Endothelial cell (in vitro differentiated cells): ENCODE measurements at places on chromosomes 7 and 10. TPM values are rescaled to one million over a fixed set of nuclear protein-coding genes. Genes with fewer than 3 reads are reported as not detected.

The VSIR gene
- total RNA-seq = 86.1 TPM

- DNase-seq = no peak
These were observed 170.2 kb upstream of the GLI3 start for GRCh38 chr7:42407021-42407710.

DNA sequence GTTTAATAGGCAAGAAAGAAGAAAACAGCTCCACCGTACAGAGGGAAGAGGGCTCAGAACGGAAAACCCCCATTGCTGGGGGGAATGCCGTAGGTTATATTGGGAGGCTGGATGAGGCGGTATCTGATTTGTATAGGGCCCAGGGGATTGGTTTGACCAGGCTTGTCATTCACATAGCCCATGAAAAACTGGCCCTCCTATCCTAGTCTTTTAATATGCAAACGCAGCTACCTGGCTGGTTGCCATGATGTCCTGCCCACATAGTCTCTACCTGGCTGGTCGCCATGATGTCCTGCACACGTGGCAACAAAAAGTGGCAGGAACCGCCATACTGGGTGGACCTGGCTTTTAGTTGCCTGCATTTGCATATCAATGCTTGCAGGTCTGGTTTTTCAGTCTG is 84.7 kb downstream of the AUTS2 start:
- no peak for DNase-seq

DNA sequence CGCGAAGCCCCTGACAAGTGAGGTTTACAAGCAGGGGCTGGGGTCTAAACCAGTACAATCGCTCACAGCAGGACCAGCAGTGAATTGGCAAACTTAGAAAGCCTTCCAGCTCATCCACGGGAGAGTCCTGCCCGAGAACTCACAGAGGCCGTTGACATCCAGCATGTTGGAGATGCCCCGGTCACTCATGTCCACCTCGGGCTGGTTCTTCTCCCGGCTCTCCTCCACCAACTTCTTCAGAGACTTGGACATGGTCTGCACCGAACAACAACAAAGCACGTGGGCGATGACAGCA is 447 bp downstream of the RSU1 start:
- no peak for DNase-seq

GRCh38 chr10:30596013-30596412 is 33.5 kb downstream of the LYZL2 start:
- DNase-seq = no peak
